ENCODE measurements at places on chromosomes 1 and 21.

GRCh38 chr1:21496886-21497285, 12.3 kb upstream of the ALPL start:
- no peak for DNase-seq

- no peak for DNase-seq
These were observed 131.7 kb upstream of the ERRFI1 start for GRCh38 chr1:8157765-8158164.

GRCh38 chr1:7026169-7026568, 240.9 kb downstream of the CAMTA1 start:
- DNase-seq, result no peak

DNA sequence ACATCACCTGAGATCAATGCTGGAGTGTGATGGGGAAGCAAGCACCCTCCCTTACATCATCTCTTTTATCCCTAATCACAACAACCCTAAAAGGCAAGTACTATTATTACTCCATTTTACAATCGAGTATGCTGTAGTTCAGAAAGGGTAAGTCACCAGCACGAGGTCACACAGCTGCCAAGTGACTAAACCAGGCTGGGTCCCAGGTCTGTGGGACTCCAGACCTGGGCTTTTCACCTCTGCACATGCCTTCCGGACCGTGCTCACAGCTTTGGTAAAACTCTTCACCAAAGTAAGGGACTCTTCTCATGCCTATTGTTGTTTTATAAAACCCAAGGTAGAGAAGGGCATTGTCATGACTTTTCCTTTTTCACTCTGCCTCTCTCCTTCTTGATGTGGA, 130.9 kb downstream of the DMRTB1 start:
- DNase-seq, result no peak

GRCh38 chr1:218852527-218852926, 321.2 kb upstream of the LYPLAL1 start:
- no peak for DNase-seq

GRCh38 chr1:151840421-151840820, 801 bp upstream of the C2CD4D start:
- no peak for DNase-seq

- peak; percentile 70 for DNase-seq
These were observed 26.1 kb downstream of the ATP5PF start for GRCh38 chr21:25708467-25709065.

- DNase-seq, result no peak
These were observed 3.4 kb downstream of the BLZF1 start for GRCh38 chr1:169371404-169371803.

DNA sequence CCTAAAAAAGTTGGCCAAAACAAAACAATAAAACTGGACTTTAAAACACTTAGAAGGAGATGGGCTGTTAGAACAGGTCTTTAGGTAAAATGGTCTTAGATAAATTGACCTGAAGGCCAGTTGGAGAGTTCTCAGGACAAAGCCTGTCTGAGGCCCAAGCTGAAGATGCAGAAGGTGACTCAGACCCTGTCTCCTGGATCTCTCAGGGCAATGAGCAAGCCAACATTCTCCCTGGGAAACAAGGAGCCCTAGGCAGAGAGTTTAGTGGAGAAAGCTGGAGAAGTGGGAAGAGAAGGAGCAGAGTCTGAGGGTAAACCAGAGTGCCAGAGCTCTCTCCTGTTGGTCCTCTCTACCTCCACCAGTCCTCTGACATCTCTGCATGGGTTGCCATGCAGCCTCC, 70.1 kb downstream of the FCRL5 start:
- DNase-seq, result no peak

DNA sequence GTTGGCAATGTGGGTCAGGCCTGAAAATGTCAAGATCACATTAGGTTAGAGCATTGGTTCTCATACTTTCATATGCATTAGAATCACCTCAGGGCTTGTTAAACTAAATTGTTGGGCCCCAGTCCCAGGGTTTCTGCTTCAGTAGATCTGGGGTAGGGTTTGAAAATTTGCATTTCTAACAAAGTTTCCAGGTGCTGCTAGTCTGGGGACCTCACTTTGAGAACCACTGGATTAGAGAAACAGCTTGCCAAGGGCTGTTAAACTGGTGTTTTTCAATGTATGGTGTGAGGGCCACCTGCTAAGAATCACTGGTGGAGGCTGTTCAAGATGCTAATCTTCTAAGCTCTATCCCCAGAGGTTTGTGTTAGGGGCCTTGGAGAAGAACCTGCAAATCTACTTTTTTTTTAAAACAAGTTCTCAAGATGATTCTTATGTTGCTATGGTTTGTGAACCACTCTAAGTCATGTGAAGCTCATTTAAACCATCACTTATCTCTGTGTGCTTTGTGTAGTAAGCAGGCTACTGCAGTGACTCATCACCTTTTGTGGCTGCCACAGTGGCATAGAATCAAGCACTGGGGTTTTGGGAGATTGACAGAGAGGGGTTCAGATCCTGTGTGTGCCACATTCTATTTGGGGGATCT, 152.2 kb downstream of the S1PR1 start:
- peak; percentile 73 for DNase-seq

DNA sequence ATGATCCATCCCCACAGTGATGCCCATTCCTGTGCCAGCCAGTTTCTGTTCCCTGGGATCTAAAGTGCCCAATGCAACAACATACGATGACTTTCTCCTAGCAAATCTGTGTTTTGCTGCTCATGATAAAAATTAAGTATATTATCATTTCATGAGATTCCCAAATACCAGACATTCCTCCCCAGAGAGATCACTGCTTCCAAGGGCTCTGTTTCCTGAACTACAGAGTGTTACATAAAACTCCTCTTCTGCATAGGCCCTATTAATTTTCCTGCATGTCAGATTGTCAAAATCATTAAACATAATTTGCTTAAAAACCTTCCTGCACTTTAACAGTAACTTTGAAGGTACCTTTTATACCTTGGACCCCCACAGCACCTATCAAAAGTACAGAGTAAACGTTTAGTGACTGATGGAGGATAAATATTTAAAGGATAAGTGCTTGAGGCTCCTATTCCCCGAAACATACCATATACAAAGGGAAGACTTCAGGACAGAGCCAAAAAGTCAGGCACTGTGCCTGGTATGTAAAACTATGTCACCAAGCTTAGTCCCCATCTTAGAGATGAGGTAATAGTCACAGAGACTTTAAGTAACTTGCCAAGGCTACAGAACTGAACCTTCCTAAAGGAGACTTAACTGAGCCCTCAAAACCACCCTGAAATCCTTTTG, 50.2 kb downstream of the SLC25A24 start:
- no peak for DNase-seq

- peak; percentile 76 for DNase-seq
These were observed 2.9 kb upstream of the CLIC4 start for GRCh38 chr1:24742090-24742938.

DNA sequence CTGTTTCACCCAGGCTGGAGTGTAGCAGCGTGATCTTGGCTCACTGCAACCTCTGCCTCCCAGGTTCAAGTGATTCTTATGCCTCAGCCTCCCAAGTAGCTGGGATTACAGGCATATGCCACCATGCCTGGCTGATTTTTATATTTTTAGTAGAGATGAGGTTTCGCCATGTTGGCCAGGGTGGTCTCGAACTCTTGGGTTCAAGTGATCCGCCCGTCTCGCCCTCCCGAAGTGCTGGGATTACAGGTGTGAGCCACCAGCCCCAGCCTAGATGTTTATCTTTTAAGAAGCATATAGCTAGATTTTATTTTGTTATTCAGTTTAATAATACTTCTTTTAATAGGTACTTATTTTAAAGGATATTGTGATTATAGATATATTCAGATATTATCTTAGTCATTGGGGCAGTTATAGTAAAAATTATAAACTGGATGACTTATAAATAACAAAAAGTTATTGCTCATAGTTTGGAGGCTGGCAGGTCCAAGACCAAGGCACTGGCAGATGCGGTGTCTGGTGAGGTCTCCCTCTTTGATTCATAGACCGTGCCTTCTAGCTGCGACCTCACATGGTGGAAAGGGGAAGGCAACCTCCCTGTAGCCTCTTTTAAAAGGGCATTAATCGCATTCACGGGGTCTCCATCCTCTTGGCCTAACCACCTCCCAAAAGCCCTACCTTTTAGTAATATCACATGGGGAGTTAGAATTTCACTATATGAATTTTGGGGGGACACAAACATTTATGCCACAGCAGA, 3.1 kb upstream of the KCNE2 start:
- DNase-seq, result peak; percentile 11

GRCh38 chr1:182739545-182739944, 50.0 kb upstream of the NPL start:
- no peak for DNase-seq

DNA sequence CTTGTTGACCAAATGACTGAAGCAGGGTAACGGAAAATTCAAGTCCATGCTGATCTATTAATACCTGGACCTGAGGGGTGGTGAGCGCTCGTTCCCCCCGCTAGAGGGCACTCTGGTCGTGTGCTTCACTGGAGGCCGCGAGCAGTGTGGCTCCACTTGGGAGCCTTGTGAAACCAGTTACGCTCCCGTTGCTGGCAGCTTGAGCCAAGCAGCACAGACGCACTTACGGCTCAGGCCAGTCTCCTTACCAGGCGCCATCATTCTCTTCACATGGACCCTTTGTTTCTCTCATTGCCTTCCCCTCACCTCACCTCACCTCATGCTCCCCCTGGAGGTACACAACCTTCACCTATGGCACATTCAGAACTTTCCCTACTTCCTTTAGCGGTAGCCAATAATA, 49.7 kb upstream of the TSPAN2 start:
- DNase-seq, result peak; percentile 76

DNA sequence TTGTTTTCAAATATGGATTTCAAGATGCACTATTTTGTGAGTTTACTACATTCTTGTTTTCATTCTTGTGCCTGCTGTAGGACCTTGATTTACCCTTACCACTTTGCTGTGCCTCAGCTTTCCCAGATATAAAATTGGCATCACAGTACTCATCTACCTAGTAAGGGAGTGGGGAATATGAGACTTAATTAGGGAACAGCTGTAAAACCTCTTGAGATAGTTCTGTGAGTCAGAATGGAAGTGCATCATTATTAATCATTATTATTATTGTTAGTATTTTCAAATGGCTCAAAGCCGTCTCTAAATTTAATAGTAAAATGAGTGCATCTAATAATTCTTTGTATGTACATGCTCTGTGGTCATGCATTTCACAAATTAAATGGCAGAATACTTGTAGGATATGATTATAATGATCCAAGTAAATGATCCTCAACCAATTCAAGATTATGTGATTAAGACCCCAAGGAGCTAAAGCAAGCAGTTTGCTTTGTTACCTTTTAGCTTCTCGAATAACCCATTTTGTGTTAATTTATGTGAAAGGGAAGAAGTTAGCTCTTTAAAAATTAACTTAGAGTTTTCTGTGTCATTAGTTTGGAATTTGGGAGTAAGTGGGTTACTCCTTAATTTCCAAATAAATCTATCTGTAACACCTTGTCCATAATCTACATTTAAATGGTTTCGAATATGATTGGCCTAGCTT, 155.4 kb downstream of the NFIA start:
- DNase-seq, result no peak

DNA sequence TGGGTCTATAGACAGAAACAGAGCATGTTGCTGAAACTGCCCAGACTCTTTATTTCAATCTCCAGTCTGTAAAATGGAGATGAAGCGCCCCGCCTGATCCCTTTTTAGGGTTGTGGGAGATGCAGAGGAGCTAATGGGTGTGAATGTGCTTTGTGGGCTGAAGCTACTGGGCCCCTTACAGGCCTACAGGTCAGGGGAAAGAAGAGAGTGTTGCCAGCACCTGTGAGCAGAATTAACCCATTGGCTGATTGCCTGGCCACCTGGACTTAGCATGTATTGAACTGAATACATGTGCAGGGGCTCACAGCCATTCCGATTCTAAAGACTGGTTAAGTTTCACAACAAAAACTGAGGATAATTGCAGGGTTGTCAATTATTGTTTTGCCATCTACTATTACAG, 13.9 kb upstream of the ATF3 start:
- no peak for DNase-seq

DNA sequence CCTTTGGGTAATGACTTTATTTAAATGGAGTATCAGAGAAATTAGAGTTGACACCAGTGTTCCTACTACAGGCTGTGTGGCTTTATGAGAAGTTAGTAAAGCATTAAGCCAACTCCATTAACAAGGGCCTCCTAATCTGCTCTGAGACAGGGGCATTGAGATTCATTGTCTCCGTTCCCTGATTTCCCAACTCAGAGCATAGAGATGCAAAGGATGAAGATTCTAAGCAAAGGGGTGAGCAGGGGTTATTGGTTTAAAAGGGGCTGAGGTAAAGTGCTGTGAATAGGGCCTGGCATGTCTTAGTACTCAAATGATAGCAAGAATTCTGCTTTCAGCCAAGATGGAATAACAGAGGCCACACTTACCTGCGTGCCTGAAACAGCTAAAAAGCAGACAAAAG, 428.4 kb downstream of the PTPRU start:
- DNase-seq, result no peak

DNA sequence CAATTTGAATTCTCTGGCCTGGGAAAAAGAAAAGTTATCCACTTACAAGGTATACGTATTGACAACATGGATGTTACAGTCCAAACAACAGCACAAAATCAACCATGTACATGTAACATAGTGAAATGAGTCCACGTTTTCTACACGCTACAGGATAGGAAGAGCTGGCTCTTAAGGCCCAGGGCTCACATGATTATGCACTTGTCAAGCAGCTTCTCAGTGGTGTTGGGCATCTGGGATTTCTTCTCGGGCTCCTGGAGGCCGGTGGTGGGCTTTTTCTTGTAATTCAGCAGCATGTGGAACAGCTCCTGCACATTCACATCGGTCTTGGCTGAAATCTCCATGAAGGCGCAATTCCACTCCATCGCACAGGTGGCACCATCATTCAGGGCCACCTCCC, 4.0 kb downstream of the DIRAS3 start:
- no peak for DNase-seq

GRCh38 chr1:2586154-2587070, at the start of gene PRXL2B:
TSS of gene PRXL2B (plus strand) at chr1:2586777. CDS start at chr1:2586886, 109 bp downstream.
- peak; percentile 99 for DNase-seq

- DNase-seq, result no peak
These were observed 16.2 kb downstream of the CLSTN1 start for GRCh38 chr1:9807541-9807940.

DNA sequence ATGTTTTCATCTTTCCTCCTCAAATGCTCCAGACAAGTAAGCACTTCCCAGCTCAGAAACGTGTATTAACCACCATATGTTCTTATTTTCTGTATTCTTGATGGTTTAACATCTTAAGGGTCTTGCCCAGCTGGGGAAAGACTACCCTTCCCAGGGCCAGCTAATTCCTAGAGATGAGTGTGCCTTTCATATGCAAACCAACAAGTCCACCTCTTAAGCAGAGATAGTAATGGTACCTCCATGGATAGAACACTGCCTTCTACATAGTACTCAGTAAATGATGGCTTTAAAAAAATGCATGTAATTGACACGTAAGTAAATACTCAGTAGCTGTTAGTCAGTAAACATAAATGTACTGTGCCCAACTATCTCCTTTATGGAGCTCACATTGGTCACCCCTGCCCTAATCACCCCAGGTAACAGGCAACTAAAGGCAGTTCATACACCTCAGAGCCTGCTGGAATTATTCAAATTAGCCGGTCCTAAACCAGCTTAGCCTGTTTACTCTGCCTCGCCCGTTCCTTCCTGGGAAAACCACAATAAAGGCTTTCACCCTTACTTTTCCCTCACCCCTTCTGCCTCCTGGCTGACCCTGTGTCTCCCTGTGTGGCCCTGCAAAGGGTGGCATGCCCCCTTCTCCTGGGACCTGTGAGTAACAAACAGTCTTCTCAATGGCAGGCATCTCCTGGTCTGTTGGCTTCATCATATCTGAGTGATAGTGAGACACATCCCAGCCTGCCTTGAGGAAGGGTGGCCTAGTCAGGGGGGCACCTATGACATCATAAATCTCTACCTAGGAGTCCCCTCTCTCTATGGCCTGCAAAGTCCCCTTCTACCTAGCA, 40.1 kb upstream of the KLHDC7A start:
- DNase-seq, result no peak
